ENCODE measurements at places on chromosomes 16 and 17.
A peak's percentile ranks its signal among the peaks of the same experiment; 100 is the strongest.

DNA sequence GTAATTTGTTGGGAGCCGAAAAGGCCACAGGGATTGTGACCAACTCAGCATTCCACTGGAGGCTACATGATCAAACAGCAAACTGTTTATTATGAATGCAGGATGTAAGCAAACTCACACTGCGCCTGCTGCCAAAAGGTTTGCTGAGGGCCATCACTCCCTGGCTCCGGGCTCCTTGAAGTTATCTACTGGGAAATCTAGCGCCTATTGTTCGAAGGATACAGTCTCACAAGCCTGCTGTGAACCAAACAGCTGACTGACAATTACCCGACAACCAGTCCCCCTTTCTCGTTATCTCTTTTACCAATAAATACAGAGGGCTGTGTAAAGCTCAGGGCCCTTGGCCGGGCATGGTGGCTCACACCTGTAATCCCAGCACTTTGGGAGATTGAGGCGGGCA, 52.5 kb downstream of the BCL7C start:
- no peak for DNase-seq

DNA sequence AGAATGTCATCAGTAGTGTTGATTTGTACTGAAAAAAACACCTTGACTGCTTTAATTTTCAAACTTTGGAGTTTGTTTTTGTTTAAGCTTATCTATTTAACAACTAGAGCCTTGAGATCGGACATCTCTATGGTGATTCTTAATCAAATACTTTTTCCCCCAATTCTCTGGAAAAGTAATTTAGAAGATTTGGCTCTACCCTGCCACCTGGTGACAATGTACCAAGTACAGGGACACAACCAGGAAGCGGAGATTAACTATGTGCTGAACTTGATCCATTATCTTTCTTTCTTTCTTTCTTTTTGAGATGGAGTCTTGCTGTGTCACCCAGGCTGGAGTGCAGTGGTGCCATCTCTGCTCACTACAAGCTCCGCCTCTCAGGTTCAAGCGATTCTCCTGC, 30.8 kb downstream of the USP43 start:
- no peak for DNase-seq

GRCh38 chr17:75152922-75153779, 1.2 kb downstream of the JPT1 start:
- DNase-seq: peak; percentile 55

DNA sequence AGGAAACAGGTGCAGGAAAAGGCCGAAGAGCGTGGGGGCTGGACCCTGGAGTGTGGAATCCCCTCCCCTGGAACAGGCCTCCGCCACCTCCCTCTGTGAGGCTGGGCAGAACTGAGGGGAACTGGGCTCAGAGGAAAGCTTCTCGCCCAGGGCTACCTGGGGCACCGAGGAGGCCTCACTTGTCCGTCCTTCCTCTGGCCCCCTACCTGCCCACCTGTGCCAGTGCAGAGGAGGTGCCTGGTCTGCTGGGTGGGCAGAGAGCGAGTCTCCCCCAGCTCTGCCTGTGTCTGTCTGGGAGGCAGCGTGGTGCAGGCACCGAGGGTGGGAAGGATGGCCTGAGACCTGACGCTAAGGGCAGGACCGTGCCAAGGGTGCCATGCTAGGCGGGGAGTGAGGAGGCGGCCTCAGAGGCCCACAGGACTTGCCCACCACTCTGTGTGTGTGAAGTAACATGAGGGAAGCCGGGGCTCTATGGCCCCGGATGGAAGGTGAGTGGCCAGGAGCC, 42.2 kb downstream of the ZFPM1 start:
- DNase-seq: no peak

DNA sequence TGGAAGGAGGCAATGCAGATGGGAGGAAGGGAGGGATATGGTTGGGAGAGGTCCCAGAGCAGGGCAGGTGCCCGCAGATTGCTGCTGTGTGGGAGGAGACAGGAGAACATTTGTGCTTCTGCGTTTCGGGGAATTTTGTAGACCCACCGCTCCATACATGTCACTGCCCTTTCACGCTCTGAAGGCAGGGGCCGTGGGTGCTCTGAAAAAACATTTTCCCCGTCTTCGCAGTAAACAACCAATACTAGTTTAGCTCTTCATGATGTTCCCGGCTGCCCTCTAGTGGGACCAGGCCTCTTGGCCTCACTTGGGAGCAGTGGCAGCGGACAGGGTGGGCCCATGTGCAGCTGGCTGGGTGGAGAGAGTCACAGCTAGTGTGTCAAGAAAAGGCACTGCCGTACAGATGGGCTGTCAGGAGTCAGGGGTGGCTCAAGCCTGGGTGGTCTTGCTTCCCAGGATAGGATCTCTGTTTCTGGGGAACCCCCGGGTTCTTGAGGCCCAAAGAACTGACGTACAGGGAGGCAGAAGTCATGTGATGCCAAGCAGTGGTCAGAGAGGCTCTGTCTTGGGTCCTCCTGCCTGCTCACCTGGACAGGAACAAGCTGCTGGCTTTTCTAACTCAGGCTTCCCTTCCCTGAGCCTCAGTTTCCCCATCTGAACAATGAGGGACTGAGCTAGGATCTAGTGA, 46.5 kb upstream of the CPNE2 start:
- DNase-seq: peak; percentile 43

DNA sequence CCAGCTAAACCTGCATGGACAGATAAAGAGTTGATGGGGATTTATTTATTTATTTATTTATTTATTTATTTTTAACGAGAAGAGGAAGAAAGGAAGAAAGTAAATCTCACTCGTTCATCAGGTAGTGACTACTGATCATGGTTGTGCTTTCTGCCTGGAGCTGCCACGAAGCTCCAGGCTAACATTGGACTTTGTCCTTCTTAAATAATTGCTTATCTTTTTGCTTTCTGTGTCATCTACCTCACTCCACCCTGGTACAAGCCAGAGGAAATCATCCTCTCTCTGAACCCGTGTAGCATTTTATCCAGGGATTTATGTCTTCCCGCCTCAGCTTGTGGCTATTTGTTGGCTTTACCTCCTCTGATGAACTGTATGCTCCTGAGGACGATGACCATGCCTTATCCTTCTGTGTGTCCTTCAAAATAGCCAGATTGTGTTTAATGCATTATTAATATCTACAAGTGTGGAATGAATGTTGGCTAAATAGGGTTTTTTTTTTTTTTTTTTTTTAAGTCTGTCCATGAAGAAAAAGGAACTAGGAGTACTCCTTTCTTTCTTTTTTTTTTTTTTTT, 8.0 kb upstream of the SLC12A3 start:
- no peak for DNase-seq

DNA sequence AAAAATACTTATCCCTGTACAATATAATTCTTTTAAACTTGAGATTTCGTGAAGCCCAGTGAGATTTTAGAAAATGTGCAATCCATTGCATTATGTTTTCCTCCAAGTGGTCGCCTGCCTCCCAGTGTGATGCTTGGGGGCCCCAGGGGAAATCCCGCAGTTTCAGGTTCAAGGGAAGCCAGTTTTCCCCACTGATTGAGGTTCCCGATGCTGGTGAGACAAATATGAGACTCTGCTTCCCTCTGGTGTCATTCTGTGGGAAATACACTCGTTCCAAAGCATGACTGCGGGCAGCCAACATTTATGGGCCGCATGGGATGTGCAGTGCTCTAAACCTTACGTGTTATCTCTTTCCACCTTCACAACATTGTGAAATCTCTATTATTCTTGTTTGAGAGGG, 200.8 kb downstream of the PRKCB start:
- peak; percentile 36 for DNase-seq

DNA sequence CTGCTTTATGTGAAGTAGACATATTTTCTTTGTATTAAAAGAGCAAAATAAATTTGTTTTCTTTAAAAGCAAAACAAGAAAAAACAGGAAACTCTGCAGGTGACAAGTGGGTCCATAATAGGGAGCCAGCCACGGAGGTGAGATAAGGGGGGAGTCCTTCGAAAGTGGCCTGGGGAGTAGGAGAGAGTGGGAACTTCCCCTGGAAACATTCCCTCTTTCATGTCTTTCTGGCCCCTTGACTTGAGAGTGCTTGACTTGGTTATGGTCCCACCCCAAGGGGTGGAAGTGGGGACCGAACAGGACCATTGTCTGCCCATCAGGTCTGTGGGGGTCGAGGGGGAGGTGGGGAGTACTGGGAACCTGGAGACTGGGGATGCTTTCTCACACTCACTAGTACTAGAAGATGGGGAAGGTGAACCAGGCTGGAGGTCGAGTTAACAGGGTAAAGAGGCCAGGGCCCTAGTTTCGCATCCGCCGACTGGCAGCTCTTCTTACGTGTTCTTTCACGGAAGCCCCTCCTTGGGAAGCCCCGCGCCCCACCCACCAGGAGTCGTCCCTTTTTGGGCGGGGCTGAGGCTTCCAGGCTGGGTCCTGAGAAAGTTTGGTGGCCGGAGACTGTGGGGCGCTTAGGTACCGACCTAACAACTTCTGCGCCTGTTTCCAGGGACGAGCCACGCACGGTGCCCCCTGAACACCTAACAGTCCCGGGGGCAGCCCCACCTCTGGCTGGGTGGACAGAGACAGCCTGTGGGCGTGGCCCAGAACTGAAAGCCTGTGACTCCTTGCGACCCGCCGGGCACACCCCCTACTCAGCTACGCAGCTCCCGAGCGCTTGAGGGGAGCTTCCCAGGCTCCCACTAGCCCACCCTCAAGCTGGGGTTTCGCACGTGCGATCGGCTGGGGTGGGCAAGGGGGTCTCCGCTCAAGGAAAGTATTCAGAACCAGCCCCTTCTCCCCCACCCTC, 790 bp downstream of the TRADD start:
- peak; percentile 93 for DNase-seq

DNA sequence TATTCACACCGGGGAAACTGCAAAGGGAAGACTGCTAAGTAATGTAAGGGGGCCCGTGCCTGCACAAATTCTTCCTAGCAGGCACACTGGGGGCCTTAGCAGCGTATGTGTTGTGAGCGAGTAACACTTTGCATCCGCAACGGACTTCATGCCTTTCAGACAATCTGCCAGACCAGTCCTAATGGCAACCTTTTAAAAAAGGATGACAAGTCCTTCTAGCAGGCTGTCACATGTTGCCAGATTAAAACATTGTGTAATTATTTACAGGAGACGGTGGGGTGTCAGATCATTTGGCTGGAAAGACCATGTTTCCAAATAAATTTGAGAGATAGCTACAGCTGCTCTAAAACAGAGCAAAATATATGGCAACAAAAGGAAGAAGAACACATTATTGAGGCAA, 46.1 kb downstream of the CPPED1 start:
- no peak for DNase-seq

DNA sequence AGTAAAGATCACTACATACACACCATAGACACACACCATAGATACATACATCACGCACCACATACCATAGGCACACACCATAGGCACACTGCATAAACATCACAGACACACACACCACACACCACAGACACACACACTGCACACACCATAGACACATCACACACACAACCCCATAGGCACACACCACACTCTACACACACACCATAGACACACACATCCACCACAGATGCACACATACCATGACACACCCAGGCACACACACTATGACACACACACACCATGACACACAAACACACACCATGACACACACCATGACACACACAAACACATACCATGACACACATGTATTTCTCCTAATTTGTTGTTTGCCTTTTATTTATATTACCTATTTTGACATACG, 14.1 kb downstream of the TBC1D16 start:
- no peak for DNase-seq

GRCh38 chr16:67241008-67241900, 6.0 kb downstream of the FHOD1 start:
- DNase-seq: no peak

- DNase-seq: no peak
Measured at GRCh38 chr17:55224746-55225145, 40.0 kb upstream of the HLF start.

GRCh38 chr17:32627239-32627996, 140.6 kb downstream of the CDK5R1 start:
- no peak for DNase-seq

DNA sequence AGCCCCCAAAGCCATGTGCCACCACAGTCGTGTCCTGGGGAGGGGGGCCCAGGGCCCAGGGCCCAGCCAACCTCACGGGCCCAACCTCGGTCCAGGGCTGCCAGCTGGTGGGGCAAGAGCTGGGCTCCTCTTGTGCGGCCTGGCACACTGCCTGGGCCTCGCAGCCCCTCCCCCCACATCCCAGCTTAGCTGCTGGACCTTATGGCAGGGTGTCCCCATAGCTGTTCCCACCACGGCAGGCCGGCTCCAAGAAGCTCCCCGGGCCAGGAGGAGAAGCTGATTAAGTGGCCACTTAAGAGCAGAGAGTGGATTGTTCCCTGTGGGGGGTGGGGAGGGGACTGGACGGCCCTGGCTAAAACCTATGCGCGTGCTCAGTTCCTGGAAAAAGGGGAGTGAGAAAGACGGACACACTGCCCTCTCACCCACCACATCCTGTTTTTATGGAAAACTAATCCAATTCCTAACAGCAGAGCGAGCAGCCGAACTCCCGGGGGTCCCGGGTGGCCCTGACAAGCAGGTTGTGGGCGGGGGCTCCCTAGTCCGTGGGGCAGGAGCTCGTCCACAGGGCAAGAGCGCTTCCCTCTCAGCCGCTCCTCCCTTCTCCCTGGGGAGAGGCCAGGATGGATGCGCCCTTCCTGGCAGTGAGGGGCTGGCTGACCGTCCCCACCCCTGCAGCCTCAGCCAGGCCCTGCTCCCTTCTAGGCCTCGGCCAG, 16.8 kb downstream of the PIEZO1 start:
- DNase-seq: no peak

- DNase-seq: no peak
Measured at GRCh38 chr17:4519361-4519788, 20.7 kb downstream of the SPNS2 start.

DNA sequence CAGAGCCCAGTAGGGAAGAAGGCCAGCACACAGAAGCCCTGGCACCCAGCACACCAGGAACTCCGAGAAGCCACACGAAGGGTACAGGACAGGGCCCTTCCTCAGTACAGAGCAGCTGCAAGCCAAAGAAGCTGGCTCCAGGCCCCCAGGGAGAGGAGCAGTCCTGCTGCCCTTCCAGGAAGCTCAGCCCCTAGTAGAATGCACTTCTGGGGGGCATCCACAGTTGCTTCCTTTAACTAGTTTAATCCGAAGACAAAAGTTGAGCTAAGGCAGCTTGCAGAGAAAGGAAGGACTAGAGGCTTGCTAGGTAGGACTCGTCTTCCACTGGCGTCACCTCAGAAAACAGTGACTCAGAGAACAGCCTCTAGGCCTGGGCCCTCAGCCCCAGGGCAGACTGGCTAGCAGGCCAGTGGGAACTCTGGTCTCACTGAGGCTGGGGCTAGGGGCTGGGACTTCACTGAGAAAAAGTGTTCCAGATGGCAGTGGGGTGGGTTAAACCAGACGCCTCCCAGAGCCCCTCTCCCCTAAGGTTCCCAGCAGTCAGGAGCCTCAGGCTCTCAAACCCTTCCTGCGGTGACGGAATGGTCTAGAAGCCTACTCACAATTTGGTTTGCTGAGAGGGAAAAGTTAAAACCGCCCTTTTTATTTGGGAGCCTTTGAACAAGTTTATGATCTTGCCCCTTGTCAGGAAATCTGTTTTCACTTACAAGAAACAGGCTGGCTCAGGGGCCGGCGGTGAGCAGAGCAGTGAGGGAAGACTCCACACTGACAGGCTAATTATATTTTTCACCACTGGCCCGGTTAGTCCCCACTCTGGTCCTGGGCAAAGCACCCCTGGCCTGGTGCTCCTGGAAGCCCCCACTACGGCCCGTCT, 41.4 kb downstream of the ACTG1 start:
- DNase-seq: no peak
